Aorta (tissue), 5 donors: ENCODE measurements at places on chromosomes 3 and 15.

- H3K36me3 ChIP-seq = no peaks in the 10 kb centered on the region
- H3K27me3 ChIP-seq = no peaks in the 10 kb centered on the region
- H3K4me1 ChIP-seq = no peaks in the 10 kb centered on the region
- no peak for DNase-seq
Observed at GRCh38 chr3:177287231-177287630, 89.9 kb upstream of the TBL1XR1 start.

GRCh38 chr15:39145854-39146625 lies 434.8 kb upstream of the THBS1 start:
- DNase-seq = no peak
- H3K27ac ChIP-seq = no peak overlapping the region
- no peaks in the 10 kb centered on the region for H3K27me3 ChIP-seq
- no peak overlapping the region for H3K4me3 ChIP-seq
- no peaks in the 10 kb centered on the region for H3K36me3 ChIP-seq
- H3K4me1 ChIP-seq = no peaks in the 10 kb centered on the region

- H3K27ac ChIP-seq = no peak overlapping the region
- no peaks in the 10 kb centered on the region for H3K27me3 ChIP-seq
- H3K4me3 ChIP-seq = no peak overlapping the region
- DNase-seq = no peak
Observed at GRCh38 chr3:29514912-29515311, 234.0 kb downstream of the RBMS3 start.

- no peaks in the 10 kb centered on the region for H3K27me3 ChIP-seq
- H3K36me3 ChIP-seq = no peaks in the 10 kb centered on the region
- no peak overlapping the region for H3K27ac ChIP-seq
- H3K4me3 ChIP-seq = no peak overlapping the region
- no peak for DNase-seq
- H3K4me1 ChIP-seq = no peaks in the 10 kb centered on the region
Observed at GRCh38 chr3:31861826-31862225, 119.2 kb downstream of the OSBPL10 start.
